Stimulated activated CD8-positive, alpha-beta memory T cell treated with anti-CD3 and anti-CD28 coated beads, Interleukin-15, amount 100 ng/mL, for 1 hour (primary cell): ENCODE measurements at places on chromosomes 11 and 22.

GRCh38 chr22:45584621-45585436 is 82.1 kb downstream of the FBLN1 start:
- DNase-seq = no peak

DNA sequence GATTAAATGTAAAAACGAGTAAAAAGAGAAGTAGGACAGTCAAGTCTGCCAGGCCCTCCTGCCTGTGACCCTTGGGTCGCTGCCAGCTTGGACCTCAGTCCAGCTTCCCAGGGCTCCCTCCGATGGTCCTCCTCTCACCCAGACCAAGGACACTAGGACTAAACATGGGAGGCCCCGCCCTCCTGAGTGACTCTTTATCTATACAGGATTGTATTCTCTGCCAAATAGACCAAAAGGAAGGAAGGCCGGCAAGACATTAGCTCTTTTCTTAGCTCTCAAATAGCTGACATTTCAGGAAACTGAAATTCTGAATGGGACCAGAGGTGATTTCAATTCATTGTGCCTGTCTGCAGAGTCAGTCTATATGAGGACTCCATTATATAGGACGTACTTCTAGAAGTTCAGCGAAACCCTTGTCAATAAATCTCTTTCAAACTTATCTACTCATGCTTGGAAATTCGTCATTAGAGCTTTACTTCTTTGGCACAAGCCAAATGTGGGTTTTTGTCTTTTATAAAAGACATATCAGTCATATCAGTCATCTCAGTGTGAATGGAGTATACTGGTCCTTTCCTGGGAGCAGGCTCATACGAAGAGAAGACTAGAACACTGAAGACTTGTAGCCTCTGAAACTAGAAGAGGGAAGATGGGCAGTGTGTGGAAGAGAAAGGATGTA is 28.5 kb downstream of the ADORA2A start:
- DNase-seq = no peak

DNA sequence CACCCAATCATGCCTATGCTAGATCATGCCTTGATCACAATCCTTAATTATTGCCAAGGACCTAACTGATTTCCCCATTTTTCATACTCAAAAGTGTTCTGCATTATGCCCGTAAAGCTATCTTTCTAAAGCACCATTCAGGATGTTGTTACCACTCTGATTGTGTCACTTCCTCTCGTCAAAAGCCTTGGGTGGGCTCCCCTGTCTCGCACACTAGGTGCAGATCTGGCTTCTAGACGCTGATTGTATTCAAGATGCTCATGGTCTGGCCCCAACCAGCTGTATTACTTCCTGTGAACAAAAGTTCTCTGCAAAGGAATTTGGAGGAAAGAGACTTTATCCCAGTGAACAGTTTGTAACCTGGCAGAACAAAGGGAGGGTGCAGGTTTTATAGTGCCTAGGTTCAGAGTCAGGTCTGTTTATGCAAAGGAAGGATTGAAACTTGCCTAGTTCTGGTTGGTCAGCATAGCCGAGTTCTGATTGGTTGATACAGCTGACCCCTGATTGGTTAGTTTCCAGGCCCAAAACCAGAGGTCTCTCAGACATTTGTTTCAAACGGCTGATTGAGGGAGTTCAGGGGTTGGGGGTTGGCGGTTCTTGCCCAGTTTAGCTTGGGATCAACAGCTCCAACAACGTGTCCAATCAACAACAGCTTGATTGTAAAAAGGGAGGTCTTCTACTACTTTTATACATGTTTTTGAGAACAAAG is 25.4 kb downstream of the ATG13 start:
- no peak for DNase-seq

DNA sequence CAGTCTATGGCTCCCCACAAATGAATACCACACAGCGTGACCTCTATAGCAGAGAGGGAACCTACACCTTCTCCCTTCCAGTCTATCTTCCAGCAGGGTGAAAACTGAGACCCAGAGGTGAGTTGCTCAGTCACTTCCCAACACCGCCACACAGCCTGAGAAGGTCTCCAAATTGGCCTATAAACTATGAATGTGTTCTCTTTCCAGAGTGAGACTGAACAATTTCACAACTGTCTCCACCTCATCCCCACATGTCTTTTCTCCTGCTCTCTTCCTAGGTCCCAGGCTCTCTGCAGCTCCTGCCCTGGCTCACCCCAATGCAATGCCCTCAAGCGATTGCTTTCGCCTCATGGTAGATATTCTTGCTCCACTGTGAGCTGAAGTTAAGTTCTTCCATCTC is 14.0 kb downstream of the CLMP start:
- no peak for DNase-seq

DNA sequence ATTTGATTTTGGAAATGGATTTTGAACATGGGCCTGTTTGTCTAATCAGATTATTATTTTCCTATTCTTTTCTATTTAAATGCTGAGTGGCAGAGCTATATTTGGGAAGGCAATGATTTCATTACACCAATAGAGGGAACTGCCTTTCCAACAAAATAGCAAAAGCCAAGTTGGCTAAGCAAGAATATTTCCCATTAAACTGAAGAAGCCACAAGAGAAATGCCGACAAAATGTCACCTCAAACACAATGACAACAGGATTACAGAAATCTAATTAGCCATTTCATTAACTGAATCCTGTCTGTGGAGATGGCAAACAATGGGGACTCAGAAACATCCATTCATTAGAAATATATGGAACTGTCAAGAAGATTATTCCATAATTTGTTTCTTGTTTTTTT is 1593.1 kb upstream of the RAG2 start:
- no peak for DNase-seq

DNA sequence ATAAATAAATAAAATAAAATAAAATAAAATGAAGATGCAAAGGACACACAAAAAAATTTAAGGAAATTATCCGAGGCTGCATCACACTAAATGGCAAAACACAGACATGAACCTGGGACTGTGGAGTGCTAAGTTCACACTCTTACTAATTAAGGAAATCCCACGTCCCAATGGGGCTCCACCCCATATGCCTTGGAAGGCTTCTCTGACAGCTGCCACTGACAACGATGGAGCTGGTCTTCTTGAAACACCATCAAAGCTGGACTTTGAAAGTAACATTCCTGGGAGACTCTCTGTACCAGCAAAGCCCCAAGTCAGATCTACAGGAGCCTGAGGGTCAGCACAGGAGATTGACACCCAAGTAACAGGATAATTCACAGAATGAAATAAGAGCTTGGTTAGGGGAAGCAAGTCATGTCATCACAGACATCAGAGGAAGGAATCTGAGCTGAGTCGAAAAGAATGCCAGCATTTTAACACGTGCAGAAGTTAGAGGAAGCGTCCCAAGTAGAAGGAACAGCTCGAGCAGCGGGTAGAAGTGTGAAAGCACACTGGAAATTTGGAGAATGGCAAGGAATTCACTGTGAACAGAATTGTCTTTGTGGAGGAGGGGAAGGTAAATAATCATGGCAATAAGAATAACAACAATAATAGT is 13.8 kb downstream of the TPST2 start:
- DNase-seq = no peak

- no peak for DNase-seq
These were observed 439.6 kb upstream of the CCDC90B start for GRCh38 chr11:83725728-83726127.

DNA sequence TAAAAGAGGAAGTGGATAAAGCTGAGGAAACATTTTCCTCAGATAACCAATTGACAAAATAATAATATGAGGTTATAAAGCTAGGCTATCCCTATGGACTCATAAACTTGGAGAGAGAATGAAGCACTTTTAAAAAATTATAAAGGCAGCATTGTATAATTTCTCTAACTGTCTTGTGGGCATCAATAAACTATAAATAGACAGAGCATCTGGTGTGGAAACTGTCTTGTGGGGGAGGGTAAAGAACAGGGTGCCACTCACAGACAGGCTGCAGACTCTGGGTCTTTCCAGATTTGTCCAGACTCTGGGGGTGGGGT is 333.5 kb downstream of the BUD13 start:
- no peak for DNase-seq

DNA sequence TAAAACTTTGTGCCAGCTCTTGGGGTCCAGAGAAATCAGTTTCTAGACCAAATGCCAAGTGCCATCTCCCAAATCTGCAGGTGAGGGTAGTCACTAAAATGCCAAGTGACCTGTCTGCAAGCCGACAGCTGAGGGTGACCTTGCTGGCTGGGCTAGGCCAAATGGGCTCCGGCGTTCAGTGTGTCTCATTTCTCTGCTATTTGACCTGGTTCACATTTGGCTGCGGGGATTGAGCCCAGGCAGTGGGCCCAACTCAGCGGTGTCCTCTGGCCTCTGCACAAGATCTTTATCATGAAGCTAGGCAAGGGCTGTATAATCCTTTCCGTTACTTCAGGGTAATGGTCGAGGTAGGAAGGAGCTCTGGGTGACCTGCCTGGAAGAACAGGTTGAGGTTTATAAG is 87.5 kb downstream of the SNX19 start:
- no peak for DNase-seq

DNA sequence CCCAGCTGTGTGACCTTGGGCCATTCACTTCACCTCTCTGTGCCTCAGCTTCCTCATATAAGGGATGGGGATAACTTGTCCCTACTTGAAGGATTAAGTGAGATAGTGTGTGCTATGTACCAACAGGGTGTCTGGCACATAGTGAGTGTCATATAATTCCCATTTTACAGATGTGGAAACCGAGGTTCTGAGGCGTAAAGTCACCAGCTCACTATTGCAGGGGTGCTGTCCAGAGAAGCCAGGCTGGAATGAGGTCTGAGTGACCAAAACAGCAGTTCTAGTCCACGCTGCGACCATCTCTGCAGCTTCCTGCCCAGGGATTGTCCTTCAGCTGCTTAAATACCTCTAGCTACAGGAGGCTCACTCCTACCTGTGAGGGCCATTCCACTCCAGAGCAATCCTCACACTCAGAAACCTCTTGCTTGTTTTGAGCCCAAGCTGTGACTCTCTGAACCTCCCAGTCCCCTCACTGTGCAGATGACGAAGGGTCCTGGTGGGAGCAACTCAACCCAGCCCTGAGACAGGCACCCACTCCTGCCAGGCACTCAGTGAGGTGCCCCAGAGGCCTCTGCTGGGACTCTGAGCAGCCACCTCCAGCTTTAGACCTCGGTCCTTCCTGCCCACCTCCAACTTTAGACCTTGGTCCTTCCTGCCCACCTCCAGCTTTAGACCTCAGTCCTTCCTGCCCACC is 5.8 kb downstream of the MB start:
- no peak for DNase-seq

DNA sequence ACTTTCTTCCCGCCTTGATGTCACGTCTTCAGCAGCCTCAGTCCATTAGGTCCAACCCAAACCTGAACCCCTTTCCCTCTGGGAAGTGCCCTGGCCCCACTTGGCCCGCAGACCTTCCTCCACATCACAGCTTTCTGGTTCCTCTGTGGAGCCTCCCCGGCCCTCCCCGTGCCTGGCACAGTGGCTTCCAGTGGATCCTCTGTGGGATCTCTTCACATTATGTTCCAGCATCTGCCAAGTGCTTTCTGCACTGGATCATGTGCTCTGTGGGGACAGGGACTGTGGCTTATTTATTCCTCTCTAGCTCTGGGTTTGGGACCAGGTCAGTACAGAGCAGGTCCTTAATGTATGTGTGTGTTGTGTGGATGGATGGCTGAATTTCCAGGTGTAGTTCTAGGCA is 30.9 kb downstream of the POLR3H start:
- DNase-seq = no peak

GRCh38 chr11:66891851-66892660 is 35.2 kb downstream of the LRFN4 start:
- no peak for DNase-seq

- no peak for DNase-seq
These were observed 24.7 kb downstream of the KCNE3 start for GRCh38 chr11:74442636-74443035.

- no peak for DNase-seq
These were observed 17.2 kb downstream of the CREB3L1 start for GRCh38 chr11:46294365-46295309.

DNA sequence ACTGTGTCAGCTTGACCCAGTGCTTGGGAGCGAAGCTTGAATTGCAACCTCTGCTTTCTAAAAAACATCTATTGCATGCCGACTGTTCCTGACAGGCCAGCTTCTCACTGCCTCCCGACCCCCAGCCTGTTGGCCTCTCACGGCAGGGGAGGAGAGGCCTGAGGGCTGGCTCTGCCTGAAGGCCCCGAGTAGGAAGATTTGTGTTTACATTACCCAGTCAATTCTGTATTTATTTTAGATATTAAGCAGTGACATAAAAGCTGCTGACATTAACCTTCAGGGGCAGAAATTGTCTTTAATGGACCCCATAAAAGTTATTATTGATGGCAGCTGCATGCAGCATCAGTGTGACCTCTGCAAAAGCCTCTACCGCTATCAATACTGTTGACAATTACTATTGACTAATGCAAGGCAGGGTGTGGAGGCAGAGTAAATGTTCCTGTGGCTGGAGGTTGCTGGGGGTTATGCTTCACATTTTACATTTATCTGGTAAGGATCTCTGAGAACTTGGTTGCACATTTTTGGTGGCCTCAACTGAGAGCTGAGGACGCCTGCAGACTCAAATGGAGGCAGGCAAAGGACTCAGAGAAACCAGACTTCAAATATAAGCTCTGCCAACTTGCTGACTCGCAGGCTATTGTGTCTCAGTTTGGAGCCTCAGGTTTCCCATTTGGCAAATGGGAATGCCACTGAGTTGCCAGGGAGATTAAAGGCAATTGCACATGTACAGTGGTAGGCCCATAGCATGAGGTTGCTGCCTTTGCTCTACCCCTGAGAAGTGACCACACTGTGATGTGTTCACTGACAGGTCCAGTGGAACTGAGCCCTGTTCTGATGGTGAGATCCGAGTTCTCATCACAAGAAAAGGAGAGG is 380.5 kb downstream of the TENM4 start:
- no peak for DNase-seq

DNA sequence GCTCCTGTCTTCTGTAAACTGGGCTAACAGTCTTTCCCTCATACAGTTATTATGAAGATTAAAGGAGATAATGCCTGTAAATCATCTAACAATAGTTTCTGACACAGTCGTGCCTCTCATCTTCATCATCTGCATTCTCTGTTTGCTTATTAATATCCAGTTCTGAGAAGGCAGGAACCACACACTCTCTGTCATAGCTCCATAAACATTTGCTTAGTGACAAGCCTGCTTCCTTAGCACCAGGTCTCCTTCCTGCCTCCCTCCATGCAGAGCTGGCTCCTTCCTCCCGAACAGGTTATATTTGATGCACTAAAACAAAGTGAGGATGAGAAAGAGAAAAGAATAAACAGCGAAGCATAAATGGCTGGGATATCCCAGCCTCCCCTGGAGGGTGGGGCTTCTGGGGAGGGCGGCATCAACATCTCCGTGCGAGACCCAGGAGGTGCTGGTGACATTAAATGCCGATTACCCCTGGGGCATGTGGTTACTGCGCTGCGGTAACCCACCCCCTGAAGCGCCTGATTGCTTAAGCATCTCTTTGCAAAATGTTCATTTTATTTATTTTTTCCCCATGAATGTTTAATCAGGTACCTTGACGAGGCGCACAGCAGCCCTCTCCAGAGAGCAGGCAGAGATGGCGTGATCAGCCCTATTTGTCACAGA is 404.9 kb downstream of the NXPE2 start:
- DNase-seq = no peak

DNA sequence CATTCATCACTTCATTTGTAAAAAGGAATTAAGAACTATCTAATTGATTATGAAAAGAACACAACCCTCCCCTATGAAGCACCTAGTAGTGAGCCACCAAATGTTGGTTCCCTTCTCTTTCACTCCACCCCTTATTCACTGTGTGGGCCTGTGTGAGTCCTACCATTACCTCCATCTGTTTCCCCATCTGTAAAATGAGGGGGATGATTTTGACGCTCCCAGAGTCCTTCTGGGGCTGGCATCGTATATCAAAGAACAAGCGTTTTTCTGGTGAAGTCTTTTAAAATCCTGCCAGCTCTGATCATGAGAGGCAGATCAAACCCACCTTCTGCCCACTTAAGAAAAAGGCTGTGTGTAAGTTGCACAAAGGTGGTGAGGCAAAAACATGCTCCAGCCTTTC is 96.6 kb upstream of the SEZ6L start:
- DNase-seq = no peak
